Epithelial cell of umbilical artery (primary cell): ENCODE measurements at places on chromosomes 2 and 18. TPM values are rescaled to one million over a fixed set of nuclear protein-coding genes. Genes with fewer than 3 reads are reported as not detected.

COBLL1 gene
- 10.1 and 26.0 TPM in 2 replicates for total RNA-seq

SGPP2 gene
- total RNA-seq, result not detected in 2 replicates

BCL2 gene
- total RNA-seq, result 1.6 and 2.0 TPM in 2 replicates

IL1F10 gene
- total RNA-seq, result not detected in 2 replicates

FARP2 gene
- total RNA-seq, result 29.6 and 31.3 TPM in 2 replicates

MAPK4 gene
- not detected in 2 replicates for total RNA-seq

HNRNPLL gene
- 38.7 and 55.8 TPM in 2 replicates for total RNA-seq

BOLL gene
- total RNA-seq, result not detected in 2 replicates

MRPL33 gene
- 120 and 149 TPM in 2 replicates for total RNA-seq

SP5 gene
- total RNA-seq, result not detected in 2 replicates

SH2D6 gene
- total RNA-seq, result 0.30 and 0.32 TPM in 2 replicates

GBX2 gene
- total RNA-seq, result 2.9 and 3.6 TPM in 2 replicates

DNAJC5G gene
- not detected in 2 replicates for total RNA-seq

ACVR2A gene
- total RNA-seq, result 7.8 and 10.9 TPM in 2 replicates

KCNF1 gene
- 2.3 TPM in 1 of 2 replicates, not detected in the other for total RNA-seq

AOX1 gene
- total RNA-seq, result 0.32 and 2.0 TPM in 2 replicates

MEP1B gene
- not detected in 2 replicates for total RNA-seq

PLA2R1 gene
- total RNA-seq, result 14.4 and 16.2 TPM in 2 replicates

FEV gene
- not detected in 2 replicates for total RNA-seq

IL36RN gene
- total RNA-seq, result not detected in 2 replicates

CRYGC gene
- not detected in 2 replicates for total RNA-seq

WDR12 gene
- total RNA-seq, result 31.8 and 37.4 TPM in 2 replicates
